Substantia nigra (tissue), 51 donors: ENCODE measurements at places on chromosomes 11 and 22.

DNA sequence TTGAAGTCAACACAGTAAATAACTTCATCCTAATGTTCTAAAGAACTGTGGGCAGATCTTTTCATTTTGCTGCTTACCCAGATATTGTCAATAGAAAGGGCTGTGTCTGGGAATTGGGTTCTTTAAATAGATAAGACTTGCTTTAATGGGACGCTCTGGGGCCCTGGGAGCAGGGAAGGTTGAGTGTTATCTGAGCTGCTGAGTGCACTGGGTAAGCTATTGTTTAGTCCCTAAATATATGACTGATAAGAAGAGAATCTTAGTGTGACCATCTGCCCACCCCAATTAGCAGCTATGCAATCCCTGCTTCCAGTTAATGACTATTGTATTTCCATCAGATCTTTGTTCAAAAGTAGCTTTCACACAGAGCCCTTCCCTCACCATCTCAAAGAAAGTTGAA lies 44.4 kb downstream of the ARHGAP42 start:
- DNase-seq = no peak

GRCh38 chr11:76841923-76842452 lies 18.7 kb upstream of the ACER3 start:
- no peak for DNase-seq

DNA sequence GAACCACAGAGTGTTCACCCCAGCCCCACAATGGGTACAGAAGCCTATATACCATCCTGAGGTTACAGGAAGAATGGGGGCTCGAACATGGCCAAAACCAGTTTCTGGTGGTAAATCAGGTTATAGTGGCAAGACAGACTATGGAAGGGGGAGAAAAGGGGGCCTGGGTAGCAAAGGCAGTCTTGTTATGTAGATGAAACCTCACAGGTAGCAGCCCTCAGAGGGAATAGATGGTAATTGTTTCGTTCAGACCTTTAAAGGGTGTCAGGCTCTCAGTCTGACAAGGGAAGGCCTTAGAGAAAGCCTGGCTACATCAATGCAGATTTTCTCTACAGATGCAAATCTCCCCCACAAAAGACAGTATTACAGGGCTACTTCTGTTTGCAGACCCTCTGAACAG lies 3.4 kb downstream of the CAPN1 start:
- DNase-seq = no peak

DNA sequence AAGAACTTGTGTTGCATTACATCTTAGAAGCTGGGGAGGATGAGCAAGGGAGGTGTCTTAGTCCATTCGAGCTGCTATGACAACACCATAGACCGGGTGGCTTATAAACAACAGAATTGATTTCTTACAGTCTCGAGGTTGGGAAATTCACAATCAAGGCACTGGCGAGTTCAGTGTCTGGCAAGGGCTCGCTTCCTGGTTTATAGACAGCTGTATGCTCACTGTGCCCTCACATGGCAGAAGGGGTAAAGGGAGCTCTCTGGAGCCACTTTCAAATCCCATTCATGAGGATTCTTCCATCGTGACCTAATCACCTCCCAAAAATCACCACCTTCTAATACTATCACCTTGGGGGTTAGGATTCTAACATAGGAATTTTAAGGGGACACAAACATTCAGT lies 150.0 kb upstream of the NECTIN1 start:
- DNase-seq = no peak

DNA sequence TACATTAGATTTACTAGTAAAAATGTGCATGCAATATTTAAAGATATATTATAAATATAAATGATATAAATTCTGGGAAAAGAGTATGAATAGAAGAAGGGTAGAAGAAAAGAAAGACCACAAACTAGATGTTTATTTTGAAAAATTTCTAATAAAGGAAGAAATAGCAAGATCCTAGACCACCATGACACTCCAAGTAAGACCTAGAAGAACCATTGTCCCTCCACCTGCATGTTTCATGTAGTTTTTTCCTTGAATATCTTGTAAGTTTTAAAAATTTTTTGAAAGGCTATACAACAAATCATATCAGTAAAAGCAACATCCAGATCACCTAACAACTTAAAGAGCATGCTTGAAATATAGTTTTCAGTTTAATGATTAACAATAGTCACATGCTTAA lies 46.8 kb downstream of the ARHGAP32 start:
- DNase-seq = no peak

GRCh38 chr22:45210991-45211390 lies 29.7 kb downstream of the KIAA0930 start:
- DNase-seq = no peak

DNA sequence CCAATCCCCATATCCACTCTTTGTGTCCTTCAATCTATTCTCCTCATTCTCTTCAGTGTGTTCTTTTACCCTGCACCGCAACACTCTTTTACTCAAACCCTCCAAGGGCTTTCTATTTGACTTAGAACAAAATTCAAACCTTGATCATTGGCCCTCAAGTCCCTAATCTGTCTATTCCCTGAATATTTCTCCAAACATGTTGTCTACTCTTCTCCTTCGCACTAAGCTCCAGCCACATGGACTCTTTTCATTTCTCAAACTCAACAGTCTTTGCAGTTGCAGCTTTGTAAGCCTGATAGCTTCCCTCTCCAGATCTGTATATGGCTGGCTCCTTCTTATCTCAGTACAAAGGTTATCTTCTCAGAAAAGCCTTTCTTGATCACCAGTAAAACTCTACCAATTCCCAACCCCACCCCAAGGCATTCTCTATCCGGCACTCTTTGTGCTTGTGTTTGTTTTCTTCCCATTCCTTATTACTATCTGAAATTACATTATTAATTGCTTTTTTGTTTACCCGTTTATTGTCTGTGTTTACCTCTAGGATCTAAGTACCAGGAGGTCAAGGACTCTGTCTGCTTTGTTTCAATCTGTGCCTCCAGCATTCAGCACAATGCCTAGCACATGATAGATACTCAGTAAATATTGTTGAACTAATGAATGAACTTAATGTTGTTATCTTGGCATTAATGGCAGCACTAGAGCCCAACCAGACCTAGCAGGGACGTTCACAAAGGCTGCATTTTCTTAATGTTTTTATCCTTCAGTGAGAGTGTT lies 147.4 kb downstream of the BBOX1 start:
- DNase-seq = no peak

- peak; percentile 24 for DNase-seq
Measured at GRCh38 chr22:49521787-49522224, 305.9 kb downstream of the BRD1 start.

GRCh38 chr11:132075447-132075846 lies 705.0 kb downstream of the NTM start:
- DNase-seq = no peak

GRCh38 chr11:30960387-30960992 lies 374.3 kb upstream of the MPPED2 start:
- DNase-seq = no peak
